ENCODE measurements at places on chromosomes 16 and 17. TPM values are rescaled to one million over a fixed set of nuclear protein-coding genes. Genes with fewer than 3 reads are reported as not detected.

GRCh38 chr17:42363767-42364585 is 24.3 kb downstream of the STAT3 start:
- H3K27me3 ChIP-seq = no peaks in the 10 kb centered on the region
- H3K4me3 ChIP-seq = no peak overlapping the region
- no peak for DNase-seq

GRCh38 chr16:24015923-24016322 is 180.1 kb downstream of the PRKCB start:
- H3K27me3 ChIP-seq = peaks cover 5% of the 10 kb centered on the region
- H3K4me1 ChIP-seq = no peaks in the 10 kb centered on the region
- H3K36me3 ChIP-seq = no peaks in the 10 kb centered on the region
- no peak overlapping the region for H3K4me3 ChIP-seq
- no peak overlapping the region for H3K27ac ChIP-seq

DNA sequence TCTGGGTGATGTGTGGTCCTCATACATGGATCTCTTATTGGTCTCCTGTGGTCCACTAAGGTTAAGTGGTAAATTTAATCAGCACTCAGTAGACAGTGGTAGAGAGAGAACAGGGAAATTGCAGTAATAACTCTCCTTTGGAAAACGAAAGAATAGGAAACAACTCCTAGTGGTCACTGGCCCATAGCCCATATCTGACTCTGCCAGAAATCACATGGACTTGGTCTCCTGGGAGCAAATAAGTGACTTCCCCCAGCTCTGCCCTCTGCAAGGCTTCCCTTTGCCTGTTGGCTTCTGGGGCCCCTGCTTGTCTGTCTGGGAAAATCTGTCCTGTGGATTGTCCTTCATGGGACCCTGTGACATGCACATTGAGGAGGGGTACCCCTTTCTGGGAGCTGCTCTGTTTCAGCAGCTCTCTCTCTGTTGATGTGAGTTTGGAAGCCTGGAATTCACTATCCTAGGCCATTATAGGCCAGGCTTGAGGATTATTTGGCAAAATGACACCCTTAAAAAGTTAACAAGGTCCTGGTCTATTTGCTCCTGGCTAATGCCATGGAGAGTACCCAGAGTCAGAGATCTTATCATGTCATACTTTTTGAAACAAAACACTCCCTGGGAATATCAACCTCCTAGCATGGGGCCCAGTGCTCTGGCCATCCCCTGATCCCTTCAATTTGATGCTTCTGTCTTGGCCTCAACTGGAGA is 58.0 kb upstream of the HNF1B start:
- peak overlapping the region; percentile 19 for H3K27ac ChIP-seq
- peak; percentile 17 for DNase-seq
- H3K4me1 ChIP-seq = no peaks in the 10 kb centered on the region
- no peak overlapping the region for H3K4me3 ChIP-seq
- H3K27me3 ChIP-seq = no peaks in the 10 kb centered on the region
- no peaks in the 10 kb centered on the region for H3K36me3 ChIP-seq

RTN4RL1 gene
- total RNA-seq = 3.1 TPM

- H3K4me1 ChIP-seq = no peaks in the 10 kb centered on the region
- DNase-seq = no peak
- H3K27me3 ChIP-seq = no peaks in the 10 kb centered on the region
Measured at GRCh38 chr17:4162321-4162720, 19.3 kb downstream of the CYB5D2 start.

CLEC18B gene
- total RNA-seq = not detected

- no peaks in the 10 kb centered on the region for H3K27me3 ChIP-seq
- no peaks in the 10 kb centered on the region for H3K36me3 ChIP-seq
- H3K4me3 ChIP-seq = no peak overlapping the region
- H3K27ac ChIP-seq = no peak overlapping the region
- no peaks in the 10 kb centered on the region for H3K4me1 ChIP-seq
Measured at GRCh38 chr16:77896415-77897128, 108.2 kb downstream of the VAT1L start.

- no peak for DNase-seq
- no peak overlapping the region for H3K27ac ChIP-seq
- no peaks in the 10 kb centered on the region for H3K27me3 ChIP-seq
- H3K4me3 ChIP-seq = no peak overlapping the region
Measured at GRCh38 chr16:48561960-48562393, 48.0 kb downstream of the N4BP1 start.

GRCh38 chr16:73047221-73047535 is 750 bp downstream of the ZFHX3 start:
- DNase-seq = no peak
- H3K4me3 ChIP-seq = peak overlapping the region; percentile 45
- H3K36me3 ChIP-seq = no peaks in the 10 kb centered on the region
- H3K27ac ChIP-seq = peak overlapping the region; percentile 90
- H3K4me1 ChIP-seq = peaks cover 70% of the 10 kb centered on the region
- no peaks in the 10 kb centered on the region for H3K27me3 ChIP-seq

GRCh38 chr17:50170662-50171370 is 5.0 kb downstream of the SGCA start:
- H3K27me3 ChIP-seq = no peaks in the 10 kb centered on the region
- no peak for DNase-seq
- H3K27ac ChIP-seq = no peak overlapping the region
- H3K4me3 ChIP-seq = no peak overlapping the region
- no peaks in the 10 kb centered on the region for H3K36me3 ChIP-seq

ARHGAP44 gene
- 6.3 TPM for total RNA-seq

- H3K4me3 ChIP-seq = no peak overlapping the region
- H3K4me1 ChIP-seq = peaks cover 61% of the 10 kb centered on the region
Measured at GRCh38 chr16:17276010-17276530, 194.7 kb downstream of the XYLT1 start.

TEDC2 gene
- not detected for total RNA-seq

CCL1 gene
- not detected for total RNA-seq

CDH8 gene
- not detected for total RNA-seq

DNA sequence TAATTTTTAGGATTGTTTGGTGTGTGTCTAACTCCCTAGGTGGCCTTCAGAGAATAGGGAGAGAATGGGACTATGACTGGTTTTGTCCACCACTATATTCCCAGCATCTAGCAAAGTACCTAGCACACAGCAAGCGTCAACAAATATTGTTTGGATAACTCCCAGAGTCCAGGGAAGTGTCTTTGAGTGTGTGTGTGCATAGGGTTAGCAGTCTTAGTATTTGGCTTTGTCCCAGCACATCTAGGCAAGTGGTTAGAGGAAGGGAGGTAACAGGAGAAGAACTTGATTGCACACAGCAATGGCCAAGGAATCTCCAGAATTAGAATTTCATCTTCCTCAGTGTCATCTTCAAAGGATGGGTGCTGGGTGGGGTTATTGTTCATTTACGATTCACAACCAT is 385.4 kb upstream of the CDH5 start:
- no peak overlapping the region for H3K4me3 ChIP-seq
- no peak for DNase-seq
- no peaks in the 10 kb centered on the region for H3K27me3 ChIP-seq
- no peak overlapping the region for H3K27ac ChIP-seq

DNA sequence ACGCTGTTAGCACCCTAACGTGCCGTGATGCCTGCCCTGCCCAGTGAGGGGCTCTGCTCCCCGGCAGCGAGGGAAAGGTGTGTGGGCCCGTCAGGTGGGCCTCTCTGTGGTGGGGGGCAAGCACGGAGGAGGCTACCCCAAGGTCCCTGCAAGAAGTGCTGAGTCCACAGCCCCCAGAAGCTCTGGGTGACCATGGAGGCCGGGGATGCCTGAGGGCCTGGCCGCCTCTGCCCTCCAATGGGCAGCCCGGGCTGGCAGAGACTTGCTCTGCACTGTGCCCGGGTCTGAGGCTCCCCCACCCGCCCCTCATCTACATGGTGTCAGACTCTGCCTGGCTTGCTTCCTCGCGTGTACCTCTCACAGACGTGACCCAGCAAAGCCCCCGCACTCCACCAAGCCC is 12.2 kb downstream of the SLC38A10 start:
- no peak overlapping the region for H3K27ac ChIP-seq
- H3K27me3 ChIP-seq = no peaks in the 10 kb centered on the region
- no peak overlapping the region for H3K4me3 ChIP-seq

KRT33A gene
- not detected for total RNA-seq

GRCh38 chr17:80253631-80254395 is 6.8 kb upstream of the RNF213 start:
- no peaks in the 10 kb centered on the region for H3K36me3 ChIP-seq
- no peak for DNase-seq
- H3K27me3 ChIP-seq = no peaks in the 10 kb centered on the region
- H3K27ac ChIP-seq = peak overlapping the region; percentile 75
- H3K4me3 ChIP-seq = no peak overlapping the region

MGAT5B gene
- total RNA-seq = not detected

DNA sequence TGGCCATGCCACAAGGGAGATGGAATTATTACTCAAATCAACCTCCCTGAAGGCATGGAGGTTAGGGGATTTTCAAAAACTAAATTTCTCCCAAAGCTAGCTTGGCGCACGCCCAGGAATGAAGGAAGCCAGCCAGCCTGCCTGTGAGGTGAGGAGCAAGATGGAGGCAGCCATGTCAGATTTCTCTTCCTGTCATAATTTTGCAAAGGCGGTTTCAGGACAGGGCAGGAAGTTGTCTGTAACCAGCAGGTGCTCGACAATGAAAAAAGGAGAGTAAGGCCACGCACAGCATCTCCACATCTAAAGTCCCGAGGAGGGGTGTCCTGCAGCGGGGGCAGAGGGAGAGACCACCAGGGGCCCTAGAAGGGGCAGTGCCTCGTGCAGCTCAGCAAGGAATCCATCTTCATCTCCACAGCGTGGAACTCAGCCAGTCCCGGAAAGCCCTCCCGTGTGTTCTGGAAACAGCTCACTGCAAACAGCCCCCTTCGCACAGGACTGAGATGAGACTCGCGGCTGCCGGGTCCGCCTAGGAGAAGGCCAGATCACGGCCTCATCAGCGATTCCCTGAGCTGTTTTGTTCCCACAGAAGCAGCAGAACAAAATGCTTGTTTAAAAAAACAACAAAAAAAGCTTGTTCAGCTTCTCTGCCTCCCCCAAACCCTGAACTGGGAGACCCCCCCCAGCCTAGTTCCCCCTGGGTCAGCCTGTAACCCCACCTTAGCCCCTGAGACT is 47.8 kb downstream of the SLC7A5 start:
- no peak overlapping the region for H3K27ac ChIP-seq
- H3K4me3 ChIP-seq = no peak overlapping the region
- no peaks in the 10 kb centered on the region for H3K27me3 ChIP-seq
- H3K4me1 ChIP-seq = no peaks in the 10 kb centered on the region
- no peaks in the 10 kb centered on the region for H3K36me3 ChIP-seq
- DNase-seq = no peak
